ENCODE measurements at places on chromosomes 6 and 20.

GRCh38 chr6:151523034-151523433 lies 29.2 kb downstream of the CCDC170 start:
- DNase-seq: no peak

DNA sequence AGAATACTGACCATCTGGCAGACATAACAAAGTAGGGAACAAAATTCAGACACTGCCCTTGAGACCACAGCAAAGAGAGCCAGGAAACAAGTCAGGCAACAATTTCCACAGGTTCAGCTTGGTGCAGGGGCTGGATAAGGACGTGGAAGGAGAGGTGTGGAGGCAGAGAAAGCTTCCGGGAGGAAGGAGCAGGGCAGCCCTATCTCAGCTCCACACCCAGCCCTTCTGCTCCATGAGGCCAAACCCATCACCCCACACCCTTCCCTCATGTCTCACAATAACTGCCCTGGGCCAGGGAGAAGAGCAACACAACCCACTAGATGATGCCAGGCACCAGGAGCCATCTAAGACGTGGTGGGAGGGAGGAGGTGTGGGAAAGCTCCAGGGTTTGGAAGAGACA lies 5.8 kb downstream of the SNHG17 start:
- DNase-seq: no peak

DNA sequence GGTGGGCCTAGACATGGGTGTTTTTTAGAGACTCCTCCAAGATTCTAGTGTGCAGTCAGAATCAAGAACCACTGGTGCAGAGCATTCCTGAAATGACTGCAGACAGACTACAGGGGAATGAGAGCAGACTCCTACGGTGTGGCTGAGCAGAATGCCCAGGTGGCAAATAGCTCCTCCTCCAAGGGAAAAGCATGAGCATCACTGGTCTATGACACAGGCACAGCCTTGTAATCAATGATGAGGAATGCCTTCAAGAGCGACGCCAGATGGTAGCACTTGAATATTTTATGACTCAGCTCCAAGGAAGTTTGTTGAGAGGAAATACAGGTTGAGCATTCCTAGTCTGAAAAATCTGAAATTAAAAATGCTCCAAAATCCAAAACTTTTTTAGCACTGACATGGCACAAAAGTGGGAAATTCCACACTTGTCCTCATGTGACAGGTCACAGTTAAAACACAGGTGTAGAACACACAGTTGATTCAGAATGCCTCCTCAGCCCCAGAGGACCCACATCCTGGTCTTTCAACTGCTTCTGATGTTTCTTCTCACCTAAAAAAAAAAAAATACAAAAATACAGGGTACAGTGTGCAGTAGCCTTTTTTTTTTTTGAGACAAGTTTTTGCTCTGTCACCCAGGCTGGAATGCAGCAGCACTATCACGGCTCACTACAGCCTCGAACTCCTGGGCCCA lies 10.6 kb upstream of the FAM8A1 start:
- DNase-seq: no peak

- DNase-seq: no peak
Measured at GRCh38 chr6:154852687-154853086, 119.5 kb downstream of the SCAF8 start.

- DNase-seq: no peak
Measured at GRCh38 chr20:34037121-34037520, 43.4 kb downstream of the RALY start.

DNA sequence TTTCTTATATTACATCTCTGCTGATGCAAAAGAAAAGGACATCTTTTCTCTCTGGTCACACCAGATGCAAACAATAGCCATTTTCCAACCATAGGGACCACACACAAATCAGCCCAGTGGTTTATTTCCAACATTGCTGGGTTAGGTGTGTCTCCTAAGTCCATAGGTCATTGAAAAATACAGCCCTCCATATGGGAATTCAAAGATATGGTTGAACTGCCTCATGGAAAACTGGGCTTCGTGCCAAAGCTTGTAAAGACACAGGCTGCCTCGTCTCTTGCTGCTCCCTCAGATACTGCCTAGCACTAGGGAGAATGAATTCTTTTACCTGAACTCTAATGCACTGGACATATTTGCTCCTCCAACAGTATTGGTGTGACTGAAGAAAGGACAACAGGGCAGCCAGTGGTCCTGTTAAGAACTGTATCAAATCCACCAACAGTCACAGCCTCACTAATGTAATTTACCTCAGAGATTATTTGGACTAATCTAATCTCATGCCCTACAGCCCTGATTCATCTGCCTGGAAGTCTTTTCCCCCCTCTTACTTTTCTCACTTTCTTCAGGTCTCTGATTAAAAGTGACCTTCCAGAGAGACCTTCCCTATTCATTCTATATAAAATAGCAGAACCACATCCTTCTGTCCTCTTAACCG lies 48.3 kb upstream of the TBC1D32 start:
- DNase-seq: no peak

DNA sequence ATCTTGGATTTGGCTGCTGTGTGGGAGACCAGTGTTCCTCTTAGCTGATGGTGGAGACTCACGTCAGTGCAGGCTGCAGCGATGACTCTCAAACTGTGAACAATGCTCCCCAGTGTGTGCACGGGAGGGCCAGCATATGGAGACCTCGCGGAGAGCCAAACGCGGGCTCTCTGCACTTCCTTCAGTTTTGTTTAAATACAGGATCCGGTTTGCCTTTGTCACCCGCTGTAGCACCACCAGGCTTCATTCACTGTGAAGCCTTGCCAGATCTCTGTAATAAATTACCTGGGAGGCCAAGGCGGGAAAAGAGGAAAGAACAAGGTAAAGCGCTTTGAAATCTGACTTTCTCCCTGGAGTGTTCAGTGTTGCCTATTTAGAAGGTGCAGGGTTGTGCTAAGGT lies 30.7 kb upstream of the TMEM14A start:
- no peak for DNase-seq
